ENCODE measurements at places on chromosomes 3 and 15. TPM values are rescaled to one million over a fixed set of nuclear protein-coding genes. Genes with fewer than 3 reads are reported as not detected.
A peak's percentile ranks its signal among the peaks of the same experiment; 100 is the strongest.

CSTA gene
- 1.4 TPM for total RNA-seq

HTR3E gene
- not detected for total RNA-seq

SQOR gene
- total RNA-seq = 14.0 TPM

FGD5 gene
- total RNA-seq = not detected

ILDR1 gene
- not detected for total RNA-seq

ACVR2B gene
- total RNA-seq = 4.3 TPM

ADAMTS9 gene
- total RNA-seq = not detected

CAMP gene
- not detected for total RNA-seq

MST1R gene
- total RNA-seq = 0.55 TPM

RTP1 gene
- not detected for total RNA-seq

ZNF860 gene
- not detected for total RNA-seq

TRIM42 gene
- total RNA-seq = not detected

MYO5C gene
- total RNA-seq = 0.93 TPM

IMPG2 gene
- total RNA-seq = 0.45 TPM

IGSF10 gene
- not detected for total RNA-seq

ALG1L2 gene
- 0.80 TPM for total RNA-seq

DNA sequence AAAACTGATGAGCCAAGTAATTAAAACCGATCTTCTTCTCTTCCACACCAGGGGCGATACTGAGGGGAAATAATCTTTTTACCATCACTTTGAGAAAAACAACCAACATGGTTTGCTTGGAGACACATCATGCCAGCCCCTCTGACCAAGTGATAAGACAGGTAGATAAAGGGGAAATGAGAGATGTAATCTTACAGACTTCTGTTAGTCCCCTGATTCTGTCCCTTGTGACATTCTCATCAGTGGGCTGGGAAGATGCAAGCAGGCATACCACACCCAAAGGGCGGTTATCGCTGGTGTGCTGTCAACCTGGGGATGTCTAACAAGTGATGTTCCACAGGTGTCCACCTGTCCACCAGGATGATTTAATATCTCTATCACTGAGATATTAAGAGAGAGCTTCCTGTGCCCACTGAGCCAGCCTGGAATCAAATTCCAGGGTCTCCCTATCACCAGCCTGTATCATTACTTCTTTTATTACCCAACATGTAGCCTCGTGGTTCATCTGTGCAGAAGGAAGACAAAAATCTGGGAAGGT lies 315.0 kb downstream of the FOXP1 start:
- DNase-seq = no peak

GRCh38 chr3:120481081-120481480 lies 30.3 kb upstream of the FSTL1 start:
- no peak for DNase-seq

GRCh38 chr3:30578479-30578878 lies 27.9 kb upstream of the TGFBR2 start:
- no peak for DNase-seq

DNA sequence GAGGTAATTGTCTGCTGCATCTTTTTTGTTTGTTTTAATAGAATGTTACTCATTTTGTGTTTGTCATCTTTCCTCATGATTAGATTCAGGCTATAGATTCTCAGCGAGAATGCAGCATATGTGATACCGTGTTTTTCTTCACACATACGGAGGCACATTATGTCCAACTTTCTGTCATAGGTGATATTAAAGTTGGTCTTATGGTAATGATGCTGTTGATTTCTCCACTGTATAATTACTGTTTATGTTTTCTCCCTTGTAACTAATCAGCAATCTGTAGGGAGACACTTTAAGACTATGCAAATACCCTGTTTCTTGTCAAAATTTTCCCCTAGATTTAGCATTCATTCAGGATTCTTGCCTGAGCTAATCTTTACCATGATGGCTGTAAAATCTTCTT lies 87.6 kb downstream of the CLDN1 start:
- DNase-seq = no peak

GRCh38 chr15:36449662-36450145 lies 129.7 kb upstream of the CDIN1 start:
- no peak for DNase-seq

GRCh38 chr3:142716102-142716501 lies 7.7 kb upstream of the TRPC1 start:
- no peak for DNase-seq

DNA sequence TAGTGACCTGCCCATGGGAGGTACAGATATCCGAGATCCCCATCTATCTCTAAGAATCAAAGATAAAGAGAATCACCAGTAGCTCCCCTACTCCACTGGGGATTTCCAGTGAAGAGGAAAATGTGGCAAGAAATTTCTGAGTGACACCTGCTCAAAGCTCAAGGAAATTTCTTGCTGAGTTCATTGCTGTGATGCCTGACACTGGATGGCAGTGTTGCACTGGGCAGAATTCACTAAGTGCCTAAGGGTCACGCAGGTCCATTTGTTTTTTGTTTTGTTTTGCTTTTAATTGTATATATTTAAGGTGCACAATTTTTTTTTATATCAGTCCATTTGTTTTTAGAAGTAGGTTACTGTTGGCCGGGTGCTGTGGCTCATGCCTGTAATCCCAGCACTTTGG lies 109.5 kb upstream of the KCNAB1 start:
- DNase-seq = no peak

GRCh38 chr15:55576943-55577342 lies 11.2 kb downstream of the PYGO1 start:
- no peak for DNase-seq

DNA sequence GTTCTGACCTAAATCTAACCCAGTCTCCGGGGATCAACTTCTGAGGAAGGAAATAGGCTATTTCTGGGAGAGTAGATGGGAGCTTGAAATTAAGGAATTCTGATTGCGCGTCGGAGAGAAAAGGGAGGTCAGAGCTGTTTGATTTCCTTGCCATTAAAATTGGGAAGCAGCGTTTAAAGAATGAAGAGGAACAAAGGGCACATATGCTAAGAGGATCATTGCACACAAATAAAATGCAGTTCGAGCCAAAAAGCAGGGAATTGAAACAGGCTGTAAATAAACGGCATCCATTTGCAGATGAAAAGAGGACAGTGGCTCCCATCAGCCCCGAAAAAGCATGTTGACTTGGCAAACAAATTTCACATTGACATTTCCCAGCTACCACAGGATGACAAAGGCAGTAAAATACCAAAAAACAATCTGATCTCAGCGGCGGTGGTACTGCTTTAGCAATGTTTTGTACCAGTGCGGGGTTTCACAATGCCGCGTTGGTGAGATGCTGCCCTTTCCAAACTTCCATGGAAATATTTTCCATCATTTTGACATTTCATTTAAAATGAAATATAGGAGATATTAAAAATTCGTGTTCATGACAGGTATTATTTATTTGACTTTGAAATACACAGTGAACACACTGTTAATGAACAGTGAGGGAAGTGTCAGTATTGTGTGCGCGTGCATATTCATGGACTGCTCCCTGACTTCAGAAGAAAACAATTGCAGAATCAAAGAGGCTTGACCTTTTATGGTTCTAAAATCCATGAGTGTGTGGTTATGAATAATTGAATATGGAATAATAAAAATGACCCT lies 108.8 kb downstream of the SQOR start:
- no peak for DNase-seq

- no peak for DNase-seq
Measured at GRCh38 chr15:68285259-68285980, 7.9 kb downstream of the FEM1B start.

DNA sequence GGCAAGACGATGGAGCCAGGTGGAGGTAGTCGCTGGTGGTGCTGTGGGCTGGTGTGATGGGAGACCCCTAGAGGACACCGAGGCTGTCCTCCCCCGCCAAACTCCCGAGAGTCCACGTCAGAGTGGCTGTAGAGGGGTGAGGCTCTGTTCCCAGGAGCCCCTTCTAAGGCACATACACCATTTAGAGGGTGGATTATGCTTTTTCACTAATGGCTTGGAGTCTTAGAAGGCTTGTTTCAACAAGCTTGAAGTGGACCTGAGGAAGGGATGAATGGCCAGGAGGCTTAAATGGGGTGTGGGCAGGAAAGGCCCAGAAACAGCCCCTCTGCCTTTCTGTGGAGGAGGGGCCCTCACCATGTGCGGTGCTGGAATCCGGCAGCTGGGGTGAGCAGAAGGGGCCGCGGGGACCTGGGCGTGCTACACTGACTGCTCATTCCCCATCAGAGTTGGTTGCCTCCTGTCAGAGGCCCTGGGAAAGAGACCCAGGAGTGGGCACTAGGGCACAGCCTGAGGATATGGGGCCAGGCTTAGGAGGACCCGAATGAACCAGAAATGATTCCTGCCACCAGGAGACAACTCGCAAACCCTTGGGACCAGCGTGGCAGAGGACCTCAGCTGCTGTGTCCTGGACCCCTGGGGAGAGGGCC lies 66.2 kb downstream of the FEM1B start:
- no peak for DNase-seq

DNA sequence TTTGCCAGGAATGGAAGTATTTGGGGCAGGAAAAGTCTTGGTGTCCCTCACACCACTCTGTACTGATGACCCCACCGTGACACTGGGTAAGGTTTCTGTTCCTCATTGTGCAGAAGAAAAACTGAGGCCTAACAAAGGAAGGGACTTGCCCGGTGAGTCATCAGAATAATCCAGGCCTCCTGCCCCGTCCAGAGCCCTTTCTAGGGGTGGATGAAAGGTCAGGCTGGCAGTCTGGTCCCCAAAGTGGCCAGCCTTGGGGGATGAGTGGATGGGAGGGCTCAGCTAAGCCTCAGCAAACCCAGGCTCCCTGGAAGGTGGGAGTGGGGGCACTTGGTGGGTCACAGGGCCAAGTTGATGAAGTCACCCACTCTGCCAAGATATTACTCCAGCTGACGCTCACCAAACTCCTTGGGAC lies 2.3 kb upstream of the DNAH1 start:
- DNase-seq = no peak

DNA sequence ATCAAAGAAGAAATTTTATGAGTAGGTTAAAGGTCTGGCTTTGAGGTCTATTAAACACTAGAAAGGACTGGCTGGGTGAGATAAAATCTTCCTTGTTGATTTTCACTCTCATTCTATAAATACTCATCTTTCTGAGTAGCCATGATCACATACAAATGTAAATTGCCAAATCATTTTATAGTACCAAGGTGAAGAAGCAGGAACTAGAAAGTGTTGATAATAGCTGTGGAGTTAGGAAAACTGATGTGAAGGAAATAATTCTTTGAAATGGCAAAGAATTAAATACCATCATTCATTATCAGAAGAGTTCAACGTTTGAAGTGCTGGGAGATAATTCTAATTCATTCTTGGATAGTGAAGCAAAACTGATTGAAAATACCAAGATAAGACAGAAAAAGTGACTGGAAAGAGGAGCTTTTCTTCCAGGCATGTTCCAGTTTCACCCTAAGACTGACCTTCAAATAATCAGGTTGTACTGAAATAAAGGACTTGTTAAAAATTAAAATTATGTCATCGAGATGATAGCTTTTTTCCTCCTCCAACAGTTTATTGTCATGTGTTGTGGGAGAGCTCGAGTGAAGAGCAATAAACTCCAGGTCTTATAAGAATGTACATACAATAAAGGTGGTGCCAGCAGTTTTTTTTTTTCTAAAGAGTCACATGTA lies 17.4 kb downstream of the THBS1 start:
- no peak for DNase-seq

GRCh38 chr3:2944628-2945027 lies 165.5 kb downstream of the IL5RA start:
- no peak for DNase-seq

DNA sequence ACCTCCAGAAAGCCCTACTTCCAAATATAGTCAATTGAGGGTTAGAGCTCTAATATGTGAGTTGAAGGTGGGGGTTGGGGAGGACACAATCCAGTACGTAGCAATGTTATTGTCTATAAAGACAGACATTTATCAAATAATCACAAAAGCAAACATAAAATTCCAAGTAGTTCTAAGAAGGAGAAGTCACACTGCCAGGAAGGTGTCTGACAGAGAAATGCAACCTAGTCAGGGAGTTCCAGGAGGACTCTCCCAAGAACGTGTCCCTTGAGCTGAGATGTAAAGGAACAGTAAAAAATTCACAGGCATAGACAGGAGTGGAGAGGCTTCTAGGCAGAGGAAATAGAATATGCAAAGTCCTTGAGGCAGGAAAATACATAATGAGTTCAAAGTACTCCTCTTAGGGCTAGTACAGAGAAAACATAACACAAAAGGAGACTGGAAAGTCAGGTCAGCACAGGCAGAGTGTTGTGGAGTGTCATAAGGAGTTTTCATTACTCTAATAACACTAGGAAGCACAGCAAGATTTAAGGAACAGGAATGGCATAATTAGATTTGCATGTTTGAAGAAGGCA lies 277.6 kb upstream of the STT3B start:
- no peak for DNase-seq

GRCh38 chr3:8239718-8240695 lies 261.6 kb upstream of the LMCD1 start:
- DNase-seq = peak; percentile 2

DNA sequence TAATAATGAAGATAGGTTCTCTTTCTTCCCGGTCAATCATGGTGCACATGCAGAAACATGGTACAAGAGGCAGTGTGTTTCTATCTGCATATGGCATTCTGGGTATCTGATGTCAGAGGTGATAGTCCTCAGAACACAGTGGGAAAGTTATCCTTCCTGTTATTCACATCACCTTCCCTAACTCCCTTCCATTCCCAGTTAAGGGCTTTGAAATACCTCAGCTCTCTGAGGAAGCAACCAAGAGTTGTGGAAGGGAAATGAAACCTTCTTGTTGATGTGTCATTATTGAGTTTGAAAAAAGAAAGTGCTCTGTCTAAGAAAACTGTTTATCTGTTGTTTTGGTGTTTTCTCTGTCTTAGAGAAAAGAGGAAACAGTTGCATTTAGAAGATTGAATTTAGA lies 21.9 kb upstream of the P2RY13 start:
- no peak for DNase-seq

GRCh38 chr3:50321336-50322114 lies 1.0 kb downstream of the HYAL2 start:
- peak; percentile 78 for DNase-seq

DNA sequence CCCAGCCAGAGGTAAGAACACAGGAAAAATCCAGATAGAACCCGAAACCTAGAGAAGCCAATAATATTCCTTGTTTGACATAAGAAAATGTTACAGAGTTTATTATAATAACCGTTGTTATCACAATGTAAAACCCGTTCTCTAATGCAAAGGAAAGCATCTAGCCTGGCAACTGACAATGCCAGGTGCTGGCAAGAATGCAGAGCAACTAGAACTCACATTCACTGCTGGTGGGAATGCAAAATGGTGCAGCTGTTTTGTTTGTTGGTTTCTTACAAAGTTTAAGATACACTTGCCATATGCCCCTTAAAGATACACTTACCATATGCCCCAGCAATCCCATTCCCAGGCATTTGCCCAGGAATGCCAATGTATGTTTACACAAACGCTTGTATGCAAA lies 23.4 kb downstream of the VPS39 start:
- no peak for DNase-seq
